ENCODE measurements at places on chromosomes 6 and 20.

GRCh38 chr20:50372770-50373088 is 137.5 kb upstream of the PTPN1 start:
- DNase-seq: no peak

DNA sequence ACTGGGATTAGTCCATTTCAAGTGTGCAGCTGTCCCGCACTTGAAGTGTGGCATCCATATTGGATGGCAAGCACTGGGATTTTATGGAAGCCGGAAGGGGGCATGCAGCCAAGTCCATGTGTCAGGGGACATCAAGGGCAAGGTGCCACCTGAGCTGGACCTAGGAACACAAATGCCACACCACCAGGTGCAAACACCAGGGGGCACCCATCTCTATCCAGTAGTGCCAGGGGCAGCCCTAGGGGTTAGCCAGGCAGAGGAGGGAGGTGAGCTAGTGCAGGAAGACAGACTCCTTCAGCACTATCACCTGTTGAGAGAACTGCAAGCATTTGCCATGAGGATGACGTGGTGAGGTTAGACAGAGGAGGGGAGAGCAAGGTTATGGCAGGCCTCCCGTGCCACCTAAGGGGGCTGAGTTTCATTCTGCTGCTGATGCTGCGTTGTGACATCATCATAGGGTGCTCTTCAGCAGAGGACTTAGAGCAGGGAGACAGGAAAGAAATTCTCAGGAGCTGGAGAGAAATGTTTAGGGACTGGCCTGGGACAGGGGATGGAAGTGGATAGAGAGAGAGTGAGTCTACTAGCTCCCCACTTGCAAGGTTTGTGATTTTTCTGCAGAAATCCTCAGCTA is 192.6 kb upstream of the SLC24A3 start:
- no peak for DNase-seq

DNA sequence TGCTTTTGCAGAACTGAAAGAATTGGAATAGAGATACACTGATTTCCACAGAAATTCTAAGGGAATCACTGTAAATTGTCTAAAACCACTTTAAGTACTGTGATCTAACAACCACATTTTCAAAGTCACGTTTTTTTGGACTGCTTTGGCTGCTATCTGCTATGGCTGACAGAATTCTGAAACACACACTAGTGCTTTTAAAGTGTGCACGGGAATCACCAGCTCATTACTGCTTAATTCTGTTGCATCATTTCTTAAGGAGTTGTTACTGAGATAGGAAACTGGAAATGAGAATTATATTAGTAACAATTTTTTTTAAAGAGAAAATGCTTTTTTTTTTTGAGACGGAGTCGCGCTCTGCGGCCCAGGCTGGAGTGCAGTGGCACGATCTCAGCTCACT is 716.5 kb upstream of the NRSN1 start:
- no peak for DNase-seq

DNA sequence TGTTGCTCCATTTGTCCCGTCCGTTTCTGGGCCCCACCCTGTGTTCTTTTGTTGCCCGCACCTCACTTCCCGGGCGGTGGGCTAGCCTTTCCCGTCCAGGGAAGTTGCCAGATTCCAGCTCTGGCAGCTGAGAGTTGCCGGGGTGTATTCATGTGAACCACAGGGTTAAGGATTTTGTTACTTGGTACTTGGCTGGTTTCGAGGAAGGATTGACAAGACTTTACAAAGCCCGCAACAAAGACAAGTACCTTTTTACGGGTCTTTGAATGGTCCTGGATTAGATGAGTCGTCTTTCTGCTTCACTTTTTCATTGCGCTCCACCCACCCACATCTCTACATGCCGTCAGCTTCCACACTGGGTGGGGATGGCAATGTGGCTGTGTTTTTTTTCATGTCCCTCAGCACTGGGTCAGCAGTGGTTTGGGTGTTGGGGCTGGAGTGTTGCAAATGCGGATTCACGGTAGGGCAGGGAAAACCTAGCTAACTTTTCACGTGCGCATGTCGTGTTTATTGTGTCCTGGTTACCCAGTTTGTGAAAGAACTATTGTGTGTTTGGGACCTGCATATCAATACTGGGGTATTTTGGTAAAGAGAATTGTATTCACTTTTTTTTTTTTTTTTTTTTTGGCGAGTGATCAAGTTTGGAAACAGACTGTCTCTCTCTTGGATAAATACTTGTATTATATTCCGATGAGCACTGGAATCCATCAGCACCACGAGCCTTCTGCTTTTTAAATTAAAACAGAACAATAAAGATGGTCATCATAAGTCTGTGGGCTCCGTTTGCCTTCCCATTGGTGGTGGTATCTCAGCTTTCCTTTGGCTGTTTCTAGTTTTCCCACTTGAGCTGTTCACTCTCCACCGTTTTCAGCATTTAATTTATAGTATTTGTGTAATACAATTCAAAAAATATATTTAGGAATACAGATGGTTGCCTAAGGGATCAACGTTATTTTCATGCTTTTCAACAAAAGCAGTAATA is 1.2 kb downstream of the DUSP22 start:
- peak; percentile 37 for DNase-seq

- DNase-seq: no peak
These were observed 17.3 kb upstream of the MATN4 start for GRCh38 chr20:45325371-45325770.

Measured in stimulated activated CD4-positive, alpha-beta T cell treated with anti-CD3 and anti-CD28 coated beads, Interleukin-2, amount 100 ng/mL, for 24 hours (primary cell).